ENCODE measurements at places on chromosomes 2 and 18. TPM values are rescaled to one million over a fixed set of nuclear protein-coding genes. Genes with fewer than 3 reads are reported as not detected.

The LYPD6 gene
- total RNA-seq = 8.0 TPM

The IL37 gene
- not detected for total RNA-seq

The TMEM237 gene
- 32.2 TPM for total RNA-seq

The LDLRAD4 gene
- total RNA-seq = 103 TPM

The TUBB8B gene
- not detected for total RNA-seq

The RIT2 gene
- total RNA-seq = 24.7 TPM

The PJVK gene
- 8.0 TPM for total RNA-seq

The PEX13 gene
- 20.8 TPM for total RNA-seq

The KCNK3 gene
- 12.1 TPM for total RNA-seq

The NCKAP5 gene
- total RNA-seq = 27.1 TPM

The TFPI gene
- total RNA-seq = 5.7 TPM

The GALNT3 gene
- 4.1 TPM for total RNA-seq

The SERPINB4 gene
- not detected for total RNA-seq

The ABHD1 gene
- 2.9 TPM for total RNA-seq

The TMEM247 gene
- not detected for total RNA-seq

The FAM237A gene
- 0.44 TPM for total RNA-seq

The SAP130 gene
- total RNA-seq = 30.5 TPM

The DNER gene
- total RNA-seq = 101 TPM

The KIDINS220 gene
- total RNA-seq = 154 TPM

The VSNL1 gene
- 907 TPM for total RNA-seq

The ELOA2 gene
- not detected for total RNA-seq

The NEDD4L gene
- total RNA-seq = 152 TPM

The BMP10 gene
- not detected for total RNA-seq

The ANKRD30BL gene
- 22.1 TPM for total RNA-seq

The REG1B gene
- total RNA-seq = not detected

The FBLN7 gene
- total RNA-seq = 8.8 TPM

The ACTR2 gene
- 232 TPM for total RNA-seq

The FAM98A gene
- total RNA-seq = 105 TPM
